ENCODE measurements at places on chromosomes 5 and 9.

DNA sequence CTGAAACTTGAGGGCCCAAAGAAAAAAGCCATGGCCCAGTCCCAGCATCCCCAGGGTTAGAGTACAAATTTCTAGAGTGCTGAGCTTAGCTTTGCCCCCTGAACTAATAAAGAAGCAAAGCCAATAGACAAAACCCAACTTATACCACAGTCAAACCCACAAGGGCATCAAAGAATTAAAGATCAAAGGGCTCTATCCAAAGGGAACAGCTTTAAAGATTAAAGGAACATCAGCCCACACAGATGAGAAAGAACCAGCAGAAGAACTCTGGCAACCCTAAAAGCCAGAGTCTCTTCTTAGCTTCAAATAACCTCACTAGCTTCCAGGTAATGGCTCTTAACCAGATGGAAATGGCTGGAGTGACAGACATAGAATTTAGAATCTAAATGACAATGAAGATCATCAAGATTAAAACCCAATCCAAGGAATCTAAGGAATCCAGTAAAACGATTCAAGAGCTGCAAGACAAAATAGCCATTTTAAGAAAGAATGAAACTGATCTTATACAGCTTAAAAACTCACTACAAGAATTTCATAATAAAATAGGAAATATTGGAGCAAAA is 93.9 kb downstream of the YIPF5 start:
- DNase-seq = no peak

DNA sequence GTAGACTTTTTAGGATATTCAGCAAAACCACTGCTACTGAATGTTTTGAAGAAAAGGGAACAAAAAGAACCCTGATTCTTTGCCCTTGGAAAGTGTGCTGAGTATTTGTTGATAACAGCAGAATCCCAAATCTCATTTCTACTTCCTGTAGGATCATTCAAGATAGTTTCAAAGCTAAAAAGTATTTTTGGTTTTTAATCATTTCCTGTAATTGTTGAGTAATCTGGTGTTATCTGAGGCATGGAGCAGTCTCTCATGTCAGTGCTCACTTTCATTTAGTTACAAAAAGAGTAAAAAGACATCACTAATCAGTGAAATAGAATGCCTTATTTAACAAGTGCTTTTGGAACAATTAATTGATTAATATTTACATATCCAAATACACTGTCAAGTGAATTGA is 56.1 kb downstream of the ITGA2 start:
- DNase-seq = no peak

DNA sequence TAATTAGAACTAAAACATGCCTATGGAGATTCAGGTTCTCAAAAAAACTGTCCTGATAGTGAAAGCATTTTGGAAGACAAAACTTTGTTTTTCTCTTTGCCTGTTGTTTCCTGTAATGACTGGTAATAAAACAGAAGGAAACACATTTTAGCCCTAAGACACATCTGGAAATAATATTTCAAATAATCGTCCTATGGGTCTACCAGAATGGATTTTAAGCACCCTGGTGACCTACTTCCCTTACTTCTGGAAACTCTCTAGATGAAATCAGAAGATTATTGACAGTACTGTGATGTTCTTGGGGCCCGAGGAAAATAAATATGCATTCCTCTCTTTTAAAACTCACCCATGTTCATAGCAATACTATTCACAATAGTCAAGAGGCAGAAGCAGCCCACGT is 110.1 kb upstream of the TLE4 start:
- DNase-seq = no peak

- DNase-seq = no peak
These were observed 364.2 kb downstream of the TMEM232 start for GRCh38 chr5:110362261-110362660.
